ENCODE measurements at places on chromosomes 1 and 21.

- DNase-seq = no peak
Measured at GRCh38 chr1:3140437-3140836, 71.4 kb downstream of the PRDM16 start.

- DNase-seq = no peak
Measured at GRCh38 chr21:45768011-45768739, 124.7 kb downstream of the PCBP3 start.

DNA sequence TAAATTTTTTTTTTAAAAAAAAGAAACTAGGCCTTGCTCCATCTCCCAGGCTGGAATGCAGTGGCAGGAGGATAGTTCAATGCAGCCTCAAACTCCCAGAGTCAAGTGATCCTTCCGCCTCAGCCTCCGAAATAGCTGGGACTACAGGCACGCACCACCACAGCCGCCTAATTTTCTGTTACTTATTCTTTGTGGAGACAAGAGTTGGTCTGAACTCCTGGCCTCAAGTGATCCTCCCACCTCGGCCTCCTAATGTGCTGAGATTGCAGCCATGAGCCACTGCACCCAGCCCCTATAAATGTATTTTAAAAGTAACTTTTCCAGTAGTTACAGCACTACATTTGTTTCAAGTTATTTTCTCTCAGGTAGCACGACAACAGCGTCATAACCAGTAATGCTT lies 2.3 kb downstream of the BRWD1 start:
- no peak for DNase-seq

GRCh38 chr1:45857101-45857700 lies 53.8 kb downstream of the MAST2 start:
- DNase-seq = no peak

GRCh38 chr1:39542924-39543323 lies 33.7 kb downstream of the PABPC4 start:
- DNase-seq = no peak
